Breast epithelium (tissue), 4 donors: ENCODE measurements at places on chromosomes 13 and 19. TPM values are rescaled to one million over a fixed set of nuclear protein-coding genes. Genes with fewer than 3 reads are reported as not detected.

- no peak for DNase-seq
These were observed 2.0 kb downstream of the EXOC3L2 start for GRCh38 chr19:45243144-45243732.

The TUBB4A gene
- not detected for total RNA-seq

DNA sequence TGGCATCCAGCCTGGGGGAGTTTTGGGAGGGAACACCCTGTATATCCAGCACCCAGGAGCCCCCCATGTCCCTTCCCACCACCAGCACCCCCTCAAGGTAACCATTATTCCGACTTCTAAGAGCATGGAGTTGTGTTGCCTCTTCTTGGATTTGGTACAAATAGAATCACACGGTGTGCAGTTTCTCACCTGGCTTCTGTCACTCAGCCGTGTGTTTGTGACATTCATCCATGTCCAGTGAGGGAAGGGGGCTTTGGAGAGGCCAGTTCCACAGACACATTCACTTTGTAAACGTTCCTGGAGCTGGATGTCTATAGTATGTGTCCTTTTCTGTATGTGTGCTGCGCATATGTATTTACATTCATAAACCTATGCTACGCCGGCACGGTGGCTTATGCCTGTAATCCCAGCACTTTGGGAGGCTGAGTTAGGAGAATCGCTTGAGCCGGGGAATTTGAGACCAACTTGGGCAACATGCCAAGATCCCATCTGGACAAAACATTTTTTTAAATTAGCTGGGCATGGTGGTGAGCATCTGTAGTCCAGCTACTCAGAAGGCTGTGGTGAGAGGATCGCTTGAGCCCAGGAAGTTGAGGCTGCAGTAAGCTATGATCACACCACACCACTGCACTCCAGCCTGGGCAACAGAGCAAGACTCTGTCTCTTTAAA is 36.6 kb downstream of the MYH14 start:
- no peak for DNase-seq

DNA sequence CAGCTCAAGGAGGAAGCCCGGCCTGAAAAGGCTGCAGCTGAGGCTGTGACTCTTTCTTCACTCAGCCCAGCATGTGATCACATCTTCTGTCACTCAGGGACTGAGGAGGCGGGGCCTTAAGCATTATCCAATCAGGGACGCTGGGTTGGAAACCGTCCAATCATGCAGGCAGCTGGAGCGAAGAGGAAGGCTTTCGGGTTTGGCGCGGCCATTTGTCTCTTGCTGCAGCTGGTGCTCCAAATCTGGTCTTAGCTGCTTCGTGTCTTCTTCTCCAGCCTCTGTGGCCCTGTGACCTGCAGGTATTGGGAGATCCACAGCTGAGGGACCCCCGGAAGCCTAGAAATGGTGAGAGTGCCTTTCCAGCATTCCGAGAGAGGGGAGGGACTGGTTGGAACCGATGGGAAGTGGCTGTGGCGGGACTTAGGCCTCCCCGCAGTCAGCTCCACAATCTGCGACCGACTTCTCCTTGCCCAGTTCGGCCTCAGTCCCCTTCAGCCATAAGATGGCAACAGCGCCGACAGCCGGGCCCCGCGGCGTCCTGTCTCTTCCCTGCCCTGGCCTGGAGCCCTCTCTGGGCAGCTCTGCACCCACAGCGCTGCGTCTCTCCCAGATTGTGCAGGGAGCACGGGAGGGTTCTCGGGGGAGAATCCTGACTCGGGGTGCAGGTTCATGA is at the start of gene ZNF90:
ZNF90 (plus strand) TSS at position 210 of the 673 bp plus-strand sequence; CDS start at position 343, 133 bp downstream.
- DNase-seq: peak; percentile 96

GRCh38 chr19:37329686-37330085 is 41.2 kb upstream of the ZNF527 start:
- DNase-seq: no peak

- DNase-seq: no peak
These were observed 55.5 kb downstream of the MYH14 start for GRCh38 chr19:50258918-50259372.

GRCh38 chr13:33202644-33203169 is 82.8 kb downstream of the STARD13 start:
- no peak for DNase-seq

- no peak for DNase-seq
These were observed 13.8 kb upstream of the COG6 start for GRCh38 chr13:39641645-39642044.

DNA sequence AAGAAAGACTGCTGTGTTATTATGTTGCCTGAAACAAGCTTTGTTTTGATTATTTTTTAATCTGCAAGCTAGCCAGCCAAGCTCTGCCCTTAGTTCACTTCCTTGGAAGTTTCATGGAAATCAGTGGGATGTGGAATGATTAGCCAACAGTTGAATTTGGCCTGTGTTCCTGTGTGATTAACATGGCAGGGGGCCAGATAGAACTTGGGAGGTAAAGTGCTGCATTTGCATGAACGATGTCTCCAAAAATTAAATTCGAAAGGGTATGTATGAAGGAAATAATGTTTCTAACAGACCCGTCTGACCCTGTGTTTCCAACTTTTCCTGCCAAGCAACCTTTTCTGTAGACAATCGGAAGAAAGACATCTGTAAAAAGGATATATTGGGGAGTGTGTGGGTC is 32.2 kb downstream of the UFM1 start:
- DNase-seq: no peak

GRCh38 chr19:1839658-1840540 is 8.4 kb downstream of the REXO1 start:
- DNase-seq: no peak

The BCL3 gene
- 34.4 TPM for total RNA-seq

DNA sequence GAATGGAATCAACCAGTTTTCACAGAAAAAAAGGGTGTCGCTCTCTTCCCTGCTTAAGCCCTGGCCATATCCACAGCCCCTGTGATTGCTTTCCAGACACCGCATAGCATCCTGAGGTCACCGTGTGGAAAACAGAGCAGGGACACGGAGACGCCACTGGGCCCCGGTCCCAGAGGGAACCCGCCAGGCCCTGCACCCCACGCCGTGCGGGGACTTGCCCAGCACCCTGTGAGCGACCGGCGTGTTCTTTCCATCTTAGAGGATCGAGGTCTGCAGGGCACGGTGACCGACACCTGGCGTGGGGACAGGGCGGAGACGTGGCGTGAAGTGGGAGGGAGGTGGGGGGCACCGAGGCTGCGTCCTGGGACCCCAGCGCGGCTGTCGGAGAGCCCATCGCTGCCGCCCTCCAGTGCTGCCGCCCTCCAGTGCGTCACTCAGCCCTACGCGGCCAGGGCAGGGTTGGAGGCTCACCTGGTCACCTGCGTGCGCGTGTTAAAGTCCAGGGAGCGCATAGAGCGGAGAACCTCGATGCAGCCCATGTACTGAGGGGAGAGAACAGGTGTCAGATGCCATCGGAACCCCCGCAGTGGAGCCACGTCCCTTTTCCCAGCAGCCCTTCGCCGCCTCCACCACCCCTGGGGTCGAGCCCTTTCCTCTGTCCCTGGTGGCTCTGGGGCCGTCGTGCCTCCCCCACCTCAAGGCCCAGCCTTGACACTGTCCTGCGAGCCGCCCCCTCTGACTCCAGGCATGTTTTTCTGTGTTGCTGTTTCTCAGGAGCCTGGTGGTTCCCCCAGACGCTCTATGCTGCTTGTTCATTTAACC is 20.2 kb downstream of the SHC2 start:
- no peak for DNase-seq

DNA sequence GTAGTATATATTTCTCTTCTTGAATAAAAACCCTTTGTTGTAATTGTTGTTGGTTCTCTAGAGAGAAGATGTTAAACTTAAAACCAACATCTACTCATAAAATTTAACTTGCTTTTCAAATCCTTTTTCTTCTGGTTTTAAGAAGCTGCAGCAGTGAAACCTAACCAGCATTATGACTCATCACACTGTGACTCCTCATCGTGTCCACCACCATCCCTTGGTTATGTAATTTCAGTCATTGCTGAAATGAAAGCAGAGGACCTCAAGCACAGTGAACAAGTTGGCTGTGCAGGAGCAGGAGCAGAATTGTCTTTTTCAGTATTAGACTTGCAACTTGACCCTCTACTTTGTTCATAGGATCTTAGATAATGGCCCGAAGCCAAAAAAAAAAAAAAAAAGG is 64.9 kb upstream of the HTR2A start:
- DNase-seq: no peak

DNA sequence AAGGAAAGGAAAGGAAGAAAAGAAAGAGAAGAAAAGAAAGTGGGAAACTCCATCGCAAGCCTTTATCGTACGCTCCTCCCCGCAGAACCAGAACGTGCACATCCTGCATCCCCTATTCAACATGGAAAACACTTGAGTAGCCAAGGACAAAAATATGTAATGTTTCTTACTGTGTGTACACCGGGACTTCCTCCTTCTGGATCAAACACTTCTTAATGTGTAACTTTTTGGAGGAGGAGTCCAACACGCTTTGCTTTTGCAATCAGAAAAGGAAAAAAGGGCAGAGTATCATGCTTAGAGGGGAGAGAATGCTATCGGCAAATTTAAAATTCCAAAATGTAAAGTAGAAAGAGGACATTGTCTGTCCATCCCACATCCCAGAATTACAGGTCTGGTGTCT is 7.8 kb upstream of the SHFL start:
- DNase-seq: no peak

DNA sequence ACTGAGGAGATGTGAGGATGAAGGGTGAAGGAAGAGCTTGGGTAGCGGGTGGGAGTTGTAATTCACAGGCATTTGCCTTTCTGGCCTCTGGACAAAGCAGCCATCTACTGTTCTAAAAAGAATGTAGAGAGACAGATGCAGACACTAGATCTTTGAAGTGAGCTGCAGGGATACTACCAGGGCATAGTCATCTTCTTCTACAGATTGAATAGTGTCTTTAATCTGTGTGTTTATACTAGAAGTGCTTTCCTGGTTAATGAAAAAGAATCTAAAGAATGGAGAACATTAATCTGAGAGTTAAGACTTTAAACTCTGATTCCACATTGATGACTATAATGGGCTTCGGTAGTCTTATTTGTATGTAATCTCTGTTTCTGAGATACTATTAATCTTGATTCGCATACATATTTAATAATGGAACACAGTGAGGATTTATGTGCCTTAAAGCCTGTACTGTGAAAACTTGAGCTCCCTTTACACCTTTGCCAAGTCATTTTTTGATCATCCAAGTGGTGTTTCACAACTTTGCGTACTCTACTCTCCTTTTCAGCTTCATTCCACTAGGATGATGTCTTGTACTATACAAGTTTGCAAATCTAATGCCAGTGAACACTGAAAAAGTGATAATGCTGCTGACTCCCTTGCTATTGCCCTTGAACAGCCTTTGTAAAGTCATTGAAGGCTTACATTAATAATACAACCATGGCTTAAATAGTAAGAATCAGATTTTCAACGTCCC is 2199.4 kb upstream of the PCDH20 start:
- DNase-seq: no peak

DNA sequence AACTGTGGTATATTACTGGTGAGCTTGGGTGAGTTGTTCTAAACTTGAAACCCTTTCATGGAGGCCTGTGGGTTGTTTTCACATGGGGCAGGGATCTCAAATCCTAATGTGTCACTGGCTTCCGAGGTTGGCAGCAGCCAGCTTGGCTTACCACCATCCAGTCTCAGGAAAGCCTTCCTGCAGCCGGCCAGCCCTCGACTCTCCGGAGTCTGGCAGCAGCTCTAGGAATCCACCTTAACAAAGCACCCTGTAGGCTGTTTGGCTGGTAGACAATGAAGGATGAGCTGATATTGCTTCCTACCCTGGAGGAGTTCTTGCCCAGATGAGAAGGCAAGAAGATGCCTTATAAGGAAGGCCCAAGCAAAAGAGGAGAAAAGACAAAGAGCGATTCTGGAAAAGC is 188.3 kb downstream of the KLF12 start:
- DNase-seq: peak; percentile 38
